ENCODE measurements at places on chromosomes 6 and 20.

DNA sequence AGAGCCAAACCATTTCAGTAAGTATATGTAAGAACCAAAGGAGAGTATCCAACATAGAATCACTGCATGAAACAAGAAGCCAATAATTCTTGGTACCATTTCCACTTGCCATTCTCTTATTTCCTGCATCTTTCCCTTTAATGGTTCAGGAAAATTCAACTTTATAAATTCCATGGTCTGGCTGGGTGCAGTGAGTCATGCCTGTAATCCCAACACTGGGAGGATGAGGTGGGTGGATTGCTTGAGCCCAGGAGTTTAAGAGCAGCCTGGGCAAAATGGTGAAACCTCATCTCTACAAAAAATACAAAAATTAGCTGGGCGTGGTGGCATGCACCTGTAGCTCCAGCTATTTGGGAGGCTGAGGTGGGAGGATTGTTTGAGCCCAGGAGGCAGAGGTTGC, 21.2 kb downstream of the NHLRC1 start:
- no peak for DNase-seq

DNA sequence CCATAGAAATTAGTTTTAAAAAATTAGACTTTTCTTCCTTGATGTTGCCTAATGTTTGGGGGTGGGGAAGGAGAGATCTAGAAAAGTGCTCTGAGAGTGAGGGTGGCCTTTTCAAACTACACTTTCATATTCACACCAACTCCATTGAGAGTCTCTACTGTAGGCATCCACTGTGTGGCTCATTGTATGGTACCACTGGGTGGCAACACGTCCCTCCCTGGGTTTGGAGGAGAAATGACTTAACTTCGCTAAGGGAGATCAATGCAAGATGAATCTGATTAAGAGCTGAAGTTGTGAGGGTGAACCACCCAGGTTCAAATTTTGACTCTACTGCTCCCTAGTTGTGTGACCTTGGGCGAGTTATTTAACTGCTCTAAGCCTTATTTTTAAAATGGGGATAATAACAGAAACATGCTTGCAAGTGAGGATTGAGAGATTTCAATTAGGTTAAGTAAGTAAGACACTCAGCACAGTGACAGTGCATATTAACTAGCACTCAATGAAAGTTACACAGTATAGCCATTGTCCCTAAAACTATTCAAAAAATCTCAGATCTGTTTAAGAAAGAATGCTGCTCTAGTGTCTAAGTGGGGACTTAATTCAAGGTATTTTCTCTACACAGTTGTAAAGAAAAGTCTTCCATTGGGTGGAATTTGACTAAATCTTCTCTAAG, 193.5 kb upstream of the CNR1 start:
- no peak for DNase-seq

DNA sequence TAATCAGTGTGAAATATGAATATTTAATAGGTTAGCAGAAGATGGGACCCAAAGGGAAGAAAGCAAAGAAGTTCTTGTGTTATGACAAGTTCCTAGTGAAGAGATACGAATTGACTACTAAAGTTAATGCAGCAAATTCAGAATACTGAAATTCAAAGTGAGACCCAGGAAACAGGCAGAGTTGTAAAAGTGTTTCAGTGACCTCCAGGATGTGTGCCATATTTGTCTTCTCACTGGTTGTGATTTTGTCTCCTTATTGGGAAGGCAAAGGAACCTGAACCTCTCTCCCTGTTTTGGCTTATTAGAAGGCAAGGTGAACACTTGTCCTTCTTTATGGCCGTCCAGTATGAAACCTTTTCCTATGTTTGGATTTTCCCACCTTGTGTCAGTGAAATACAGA, 51.8 kb upstream of the DTNBP1 start:
- no peak for DNase-seq

- peak; percentile 23 for DNase-seq
These were observed 66.7 kb upstream of the ZNF217 start for GRCh38 chr20:53660078-53660909.

GRCh38 chr6:143335865-143336264, 114.6 kb downstream of the ADAT2 start:
- DNase-seq: no peak

- DNase-seq: no peak
These were observed 215.3 kb upstream of the MYLIP start for GRCh38 chr6:15913573-15913972.

- DNase-seq: no peak
These were observed 6.2 kb upstream of the COL12A1 start for GRCh38 chr6:75211920-75212590.

DNA sequence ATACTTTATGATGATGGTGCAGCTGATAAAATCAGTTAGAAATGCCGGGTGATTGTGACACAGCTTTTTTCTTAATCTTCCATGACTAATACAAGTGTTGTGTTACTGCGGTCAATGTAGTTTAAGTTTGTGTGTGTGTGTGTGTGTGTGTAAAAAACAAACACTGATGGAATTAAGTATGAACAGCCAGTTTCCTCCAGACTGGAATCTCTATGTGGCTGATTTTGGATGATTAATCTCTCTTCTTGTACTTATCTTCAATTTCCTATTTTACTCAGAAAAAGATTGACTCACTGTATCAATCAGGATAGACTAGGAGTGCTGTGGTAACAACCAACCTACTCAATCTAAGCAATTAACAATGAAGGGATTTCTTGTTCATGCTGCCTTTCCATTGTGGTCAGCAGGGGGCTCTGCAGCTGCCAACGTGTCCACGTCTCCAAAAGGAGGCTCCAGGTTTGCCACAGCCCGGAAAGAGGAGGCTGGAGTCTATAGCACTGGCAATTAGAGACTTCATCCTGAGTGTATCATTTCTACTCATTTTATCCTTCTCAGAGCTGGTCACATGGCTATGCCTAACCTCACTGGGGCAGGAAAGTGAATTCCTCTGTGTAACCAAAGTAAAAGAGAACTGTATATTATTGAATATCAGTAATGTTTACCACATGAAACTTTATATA, 107.7 kb downstream of the CD109 start:
- peak; percentile 68 for DNase-seq

- no peak for DNase-seq
These were observed 45.2 kb upstream of the LY86 start for GRCh38 chr6:6543181-6543879.

- DNase-seq: no peak
These were observed 61.7 kb upstream of the NUP153 start for GRCh38 chr6:17768388-17768787.

GRCh38 chr20:2890742-2891141, 17.5 kb downstream of the PTPRA start:
- no peak for DNase-seq

DNA sequence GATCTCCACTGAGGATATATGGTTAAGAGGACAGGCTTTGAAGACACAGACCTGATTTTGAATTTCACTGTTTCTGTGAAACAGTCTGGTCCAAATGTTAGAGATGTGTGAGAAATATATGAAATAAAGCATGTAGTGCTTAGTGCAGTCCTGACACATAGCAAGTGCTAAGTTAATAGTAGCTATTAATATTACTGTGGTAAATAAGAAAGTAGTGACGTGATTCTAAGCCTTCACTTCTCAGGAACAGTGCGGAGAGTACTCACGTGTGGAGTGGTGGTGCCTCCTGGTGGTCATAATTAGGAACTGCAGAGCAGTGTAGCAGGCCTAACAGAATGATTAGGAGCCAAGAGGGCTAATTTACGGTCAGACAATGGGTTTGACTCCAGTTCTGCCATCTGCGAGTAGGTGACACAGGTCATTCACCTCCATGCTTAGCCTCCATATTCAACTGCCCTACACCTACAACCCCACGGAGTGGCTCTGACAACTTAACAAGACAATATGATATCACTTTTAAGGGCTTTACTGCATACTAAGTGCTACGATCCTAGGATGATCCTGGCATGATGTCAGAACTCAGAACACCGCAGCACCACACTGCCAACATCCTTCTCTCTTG, 106.2 kb downstream of the JPH2 start:
- DNase-seq: peak; percentile 74

GRCh38 chr6:109507490-109508072, 24.6 kb upstream of the ZBTB24 start:
- DNase-seq: no peak

- DNase-seq: no peak
These were observed 11.4 kb downstream of the ZC3H12D start for GRCh38 chr6:149473080-149474052.

DNA sequence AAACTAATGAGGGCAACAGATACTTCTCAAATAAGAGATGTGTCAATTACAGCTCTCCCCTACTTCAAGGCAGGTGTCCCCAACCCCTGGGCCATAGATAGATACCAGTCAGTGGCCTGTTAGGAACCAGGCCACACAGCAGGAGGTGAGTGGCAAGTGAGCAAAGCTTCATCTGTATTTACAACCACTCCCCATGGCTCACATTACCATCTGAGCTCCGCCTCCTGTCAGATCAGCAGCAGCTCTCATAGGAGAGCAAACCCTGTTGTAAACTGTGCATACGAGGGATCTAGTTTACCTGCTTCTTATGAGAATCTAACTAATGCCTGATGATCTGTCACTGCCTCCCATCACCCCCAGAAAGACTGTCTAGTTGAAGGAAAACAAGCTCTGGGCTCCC, 422.1 kb downstream of the GJA1 start:
- peak; percentile 53 for DNase-seq

DNA sequence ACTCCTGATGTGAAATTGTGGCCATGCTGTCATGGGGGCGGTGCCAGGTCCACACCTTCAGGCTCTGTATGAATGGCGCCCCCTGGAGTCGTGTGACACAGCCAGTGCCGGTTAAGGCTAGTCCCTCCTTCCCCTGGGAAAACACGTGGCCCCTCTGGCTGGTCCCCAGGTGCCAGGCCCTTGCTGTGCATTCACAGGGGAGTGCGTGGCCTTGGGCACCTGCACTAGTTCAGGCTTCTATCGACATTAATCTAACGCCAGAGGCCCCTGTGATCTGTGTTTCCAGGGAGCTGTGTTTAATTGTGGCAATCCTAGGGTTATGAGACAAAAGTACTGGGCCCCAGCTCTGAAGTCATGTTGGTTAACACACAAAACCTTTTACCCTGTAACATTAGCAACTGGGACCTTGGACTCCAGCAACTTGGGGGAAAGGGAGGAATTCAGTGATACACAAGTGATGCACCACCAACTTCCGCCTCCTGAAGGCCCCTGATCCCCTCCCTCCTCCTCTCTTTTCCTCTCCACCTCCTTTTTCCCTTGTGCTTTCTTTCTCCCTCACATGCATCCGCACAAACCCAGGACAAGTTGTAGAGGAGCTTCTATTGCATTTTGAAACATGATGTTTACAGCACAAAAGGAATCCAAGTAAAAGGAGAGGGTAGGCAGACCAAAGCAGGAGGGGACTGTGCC, 74.0 kb downstream of the SSR1 start:
- DNase-seq: peak; percentile 89

DNA sequence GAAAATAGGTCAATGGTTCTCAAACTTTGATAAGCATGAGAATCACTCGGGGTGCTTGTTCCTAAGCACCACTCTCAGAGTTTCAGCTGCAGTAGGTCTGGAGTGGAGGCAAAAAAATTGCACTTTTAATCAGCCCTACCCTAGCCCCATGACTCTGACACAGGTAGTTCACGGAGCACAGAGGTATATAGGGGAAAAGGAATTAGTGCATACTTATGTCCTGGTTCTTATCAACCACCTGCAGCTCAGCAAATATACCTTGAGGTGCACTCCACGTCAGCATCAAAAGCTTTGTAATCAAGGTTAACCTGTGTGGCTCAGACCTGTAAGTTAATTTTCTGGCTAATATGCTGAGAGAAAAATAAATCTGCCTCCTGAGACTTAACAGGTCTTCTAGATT, 138.8 kb upstream of the HMGN3 start:
- DNase-seq: no peak

GRCh38 chr6:5211492-5211891, 49.3 kb downstream of the LYRM4 start:
- no peak for DNase-seq

DNA sequence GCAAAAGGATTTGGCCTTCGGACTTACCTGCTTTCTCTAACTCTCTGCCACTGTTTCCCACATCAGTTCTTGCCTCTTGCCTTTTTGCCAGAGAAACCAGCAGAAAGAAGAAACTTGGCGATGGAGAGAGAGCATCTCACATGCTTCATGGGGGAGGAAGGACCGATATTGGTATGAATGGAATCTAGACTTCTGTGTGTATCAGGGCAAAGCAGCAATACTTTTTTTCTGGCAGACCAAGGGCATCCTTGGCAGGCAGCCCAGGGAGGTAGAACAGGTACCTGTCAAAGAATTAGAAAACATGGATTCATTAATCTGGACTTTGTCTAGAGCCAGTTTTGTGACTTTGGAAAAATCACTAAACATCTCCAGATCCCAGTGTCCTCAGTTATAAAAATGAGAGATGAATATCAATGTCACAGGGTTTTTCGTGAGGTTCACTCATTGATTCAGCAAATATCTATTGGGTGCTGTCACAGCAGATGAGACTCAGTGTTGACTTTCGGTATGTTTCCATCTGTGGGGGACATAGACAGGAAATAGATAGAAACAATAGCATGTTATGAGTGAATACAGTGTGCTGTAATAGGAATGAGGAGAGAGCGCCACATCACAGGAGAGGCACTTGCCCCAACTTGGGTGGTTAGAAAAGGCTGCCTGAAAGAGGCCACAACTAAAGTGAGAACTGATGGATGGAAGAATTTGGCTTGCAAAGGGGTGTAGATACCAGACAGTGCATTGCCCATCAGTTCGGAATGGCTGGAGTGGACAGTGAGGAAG, 114.1 kb downstream of the CD83 start:
- DNase-seq: no peak

- DNase-seq: no peak
These were observed 61.2 kb downstream of the LAMA4 start for GRCh38 chr6:112193117-112193516.

DNA sequence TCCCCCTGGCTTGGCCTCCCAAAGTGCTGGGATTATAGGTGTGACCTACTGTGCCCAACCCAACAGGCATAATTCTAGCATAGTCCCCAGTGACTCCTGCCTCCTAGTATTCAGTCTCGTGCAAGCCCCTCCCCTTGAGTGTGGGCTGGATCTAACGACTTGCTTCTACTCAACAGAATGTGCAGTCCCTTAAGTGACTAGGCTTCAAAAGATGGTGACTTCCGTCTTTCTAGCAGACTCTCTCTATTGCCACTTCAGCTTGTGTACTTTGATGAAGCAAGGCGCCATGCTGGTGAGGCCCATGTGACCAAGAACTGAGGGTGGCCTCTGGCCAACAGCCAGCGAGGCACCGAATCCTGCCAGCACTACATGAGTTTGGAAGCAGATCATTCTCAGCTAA, 109.6 kb upstream of the TRAF3IP2 start:
- DNase-seq: no peak

DNA sequence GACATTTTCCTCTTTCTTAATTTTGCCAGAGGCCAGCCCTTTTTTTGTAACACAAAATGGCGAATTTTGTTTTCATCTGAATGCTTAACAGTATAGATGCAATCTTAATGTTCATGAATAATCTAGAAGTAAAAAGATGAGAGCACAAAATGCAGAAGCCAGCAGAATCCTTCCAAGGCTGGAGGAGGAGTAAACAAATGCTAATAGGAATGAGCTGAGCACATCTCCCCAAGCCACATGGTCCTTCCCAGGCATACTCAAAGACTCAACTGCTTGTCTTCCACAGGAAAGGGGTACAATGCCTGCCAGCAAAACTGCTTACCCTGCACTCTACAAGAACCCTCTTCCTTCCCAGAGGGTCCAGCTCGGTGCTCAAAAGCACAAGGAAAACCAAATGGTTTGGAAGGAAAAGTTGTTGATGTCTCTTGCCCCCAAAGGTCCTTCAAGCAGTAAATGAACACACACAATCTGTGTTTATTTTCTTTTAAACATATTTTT, 155.1 kb downstream of the MOXD1 start:
- DNase-seq: no peak

- DNase-seq: no peak
These were observed 10.3 kb downstream of the DSE start for GRCh38 chr6:116381000-116381399.
